Upper lobe of left lung (tissue), 6 donors: ENCODE measurements at places on chromosomes 1 and 21. TPM values are rescaled to one million over a fixed set of nuclear protein-coding genes. Genes with fewer than 3 reads are reported as not detected.

DNA sequence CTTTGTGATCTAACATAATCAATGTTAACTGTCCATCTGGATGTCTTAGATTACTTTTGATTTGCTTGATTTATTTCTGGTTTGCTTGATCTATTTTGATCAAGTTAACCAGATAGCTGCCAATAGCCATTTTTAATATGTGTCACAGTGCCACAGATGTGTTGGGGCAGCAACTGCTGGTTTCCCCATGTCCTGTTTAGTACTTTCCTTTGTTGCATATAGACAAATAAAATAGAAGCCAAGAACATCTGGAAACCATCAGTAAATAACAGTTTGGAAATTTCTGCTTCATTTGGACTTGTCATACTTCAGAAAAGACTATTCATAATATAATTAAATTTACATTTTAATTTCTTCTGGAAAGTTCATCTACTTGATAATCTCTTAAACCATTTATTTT, 145.6 kb upstream of the C21orf91 start:
- DNase-seq = no peak

GRCh38 chr1:200294241-200294640, 115.6 kb downstream of the ZNF281 start:
- DNase-seq = no peak

GRCh38 chr1:77143529-77144121, 75.6 kb downstream of the PIGK start:
- no peak for DNase-seq

- DNase-seq = no peak
These were observed 231.9 kb upstream of the JUN start for GRCh38 chr1:59015708-59016107.

DNA sequence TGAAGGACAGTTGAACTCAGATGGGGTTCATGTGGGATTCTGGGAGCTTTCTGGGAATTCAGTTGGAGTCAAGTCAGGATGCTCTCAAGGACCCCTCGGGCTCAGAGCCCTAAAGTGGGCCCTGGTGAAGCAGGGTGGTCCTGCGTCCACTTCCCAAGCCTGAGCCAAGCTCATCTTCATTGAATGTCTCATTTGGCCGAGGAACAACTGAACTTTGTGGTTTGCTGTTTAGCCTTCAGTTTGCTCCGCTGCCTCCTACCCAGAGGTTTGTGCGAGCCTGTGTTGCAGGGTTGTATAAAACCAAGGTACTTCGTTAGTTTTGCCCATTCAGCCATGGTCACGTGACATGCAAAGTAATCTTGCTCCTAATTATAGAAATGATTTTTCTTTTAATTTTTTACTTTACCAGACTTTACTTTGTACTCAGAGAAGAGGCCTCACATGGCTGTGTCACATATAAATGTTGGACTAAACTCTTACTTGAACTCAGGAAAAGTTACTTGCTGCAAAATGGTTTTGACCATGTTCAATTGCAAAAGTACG, 49.7 kb downstream of the B3GALT5 start:
- DNase-seq = no peak

DNA sequence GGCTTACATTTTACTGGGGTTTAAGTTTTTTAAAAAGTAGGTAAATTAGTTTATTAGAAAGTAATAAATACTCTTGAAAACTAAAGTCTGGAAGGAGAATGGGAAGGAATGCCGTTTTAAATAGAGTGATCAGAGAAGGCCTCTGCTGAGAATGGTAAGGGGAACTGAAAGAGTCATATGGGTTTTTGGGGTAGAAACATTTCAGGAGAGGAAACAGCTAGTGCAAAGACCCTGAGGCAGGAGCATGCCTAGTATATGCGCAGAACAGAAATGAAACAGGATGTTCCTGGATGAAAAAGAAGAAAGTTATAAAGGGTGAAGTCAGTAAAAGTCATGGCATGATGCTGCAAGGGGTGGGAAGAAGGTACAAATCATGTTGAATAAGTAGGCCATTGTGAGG, 38.9 kb downstream of the ZC3H11B start:
- no peak for DNase-seq

- DNase-seq = no peak
These were observed 79.0 kb downstream of the MRPL37 start for GRCh38 chr1:54278941-54279422.

- DNase-seq = no peak
These were observed 154.3 kb upstream of the USP24 start for GRCh38 chr1:55369474-55369873.

DNA sequence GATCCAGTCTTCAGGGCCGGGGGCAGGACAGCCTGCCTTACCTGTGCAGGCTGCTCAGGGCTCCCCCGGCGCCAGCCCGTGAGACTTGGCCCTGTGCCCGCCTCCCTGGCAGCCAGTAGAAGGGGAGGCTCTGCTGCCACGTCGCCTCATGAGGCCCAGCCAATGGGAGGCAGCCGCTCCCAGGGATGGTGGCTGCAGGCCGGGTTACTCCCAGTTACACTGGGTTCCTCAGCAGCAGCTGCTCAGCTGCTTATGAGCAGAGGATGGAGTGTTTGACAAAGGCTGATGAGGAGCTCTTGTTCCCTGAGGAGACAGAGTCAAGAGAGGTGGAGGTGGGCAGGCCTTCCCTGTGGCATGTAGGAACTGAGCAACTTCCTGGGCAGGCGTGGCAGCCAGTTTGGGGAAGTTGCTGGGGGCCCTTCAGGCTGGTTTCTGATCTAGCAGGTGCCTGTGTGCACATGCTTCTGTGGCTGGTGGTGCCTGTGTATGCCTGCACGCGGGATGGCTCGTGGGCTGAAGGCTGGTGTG, 5.5 kb downstream of the MFSD2A start:
- peak; percentile 97 for DNase-seq

- DNase-seq = peak; percentile 88
These were observed 1.3 kb downstream of the ZBTB7B start for GRCh38 chr1:155003766-155004351.

DNA sequence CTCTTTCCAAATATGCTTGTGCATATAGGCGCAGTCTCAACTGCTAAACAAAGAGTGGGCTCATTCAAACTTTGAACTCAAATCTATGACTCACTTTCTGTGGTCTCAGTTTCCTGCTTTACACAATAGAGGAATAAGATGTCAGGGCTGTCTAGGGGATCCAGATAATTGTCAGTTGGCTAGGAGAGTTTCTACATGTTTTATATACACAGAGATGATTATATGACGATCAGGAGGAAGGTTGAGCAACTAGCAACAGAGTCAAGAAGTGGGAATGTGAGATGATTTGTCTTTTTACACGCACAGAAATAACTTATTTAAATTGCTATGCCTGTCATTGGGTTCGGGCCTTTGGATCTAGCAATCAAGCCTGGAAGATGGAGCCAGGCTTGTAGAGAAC, 299.4 kb upstream of the LYPLAL1 start:
- no peak for DNase-seq

- no peak for DNase-seq
These were observed 19.9 kb downstream of the DHCR24 start for GRCh38 chr1:54866801-54867716.

DNA sequence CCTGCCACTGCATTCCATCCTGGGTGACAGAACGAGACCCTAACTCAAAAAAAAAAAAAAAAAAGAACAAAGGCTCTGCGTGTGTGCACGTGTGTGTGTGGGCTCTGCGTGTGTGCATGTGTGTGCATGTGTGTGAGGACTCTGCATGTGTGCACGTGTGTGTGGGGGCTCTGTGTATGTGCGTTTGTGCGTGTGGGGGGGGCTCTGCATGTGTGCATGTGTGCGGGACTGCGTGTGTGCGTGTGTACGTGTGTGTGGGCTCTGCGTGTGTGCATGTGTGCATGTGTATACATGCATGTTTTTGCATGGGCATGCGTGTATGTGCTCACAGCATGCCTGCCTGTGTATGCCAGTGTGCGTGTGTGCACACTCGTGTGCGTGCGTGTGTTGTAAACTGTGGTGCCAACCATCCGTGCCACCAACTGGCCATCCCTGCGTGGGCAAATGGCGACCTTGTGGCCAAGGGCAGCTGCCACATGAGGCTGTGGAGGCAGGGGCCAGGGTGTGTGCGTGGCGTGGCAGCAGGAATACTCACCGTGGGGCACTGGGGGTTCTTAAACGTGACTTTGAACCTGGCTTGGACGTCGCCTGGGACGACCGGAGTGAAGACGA, 26.8 kb upstream of the TMEM52 start:
- DNase-seq = no peak

DNA sequence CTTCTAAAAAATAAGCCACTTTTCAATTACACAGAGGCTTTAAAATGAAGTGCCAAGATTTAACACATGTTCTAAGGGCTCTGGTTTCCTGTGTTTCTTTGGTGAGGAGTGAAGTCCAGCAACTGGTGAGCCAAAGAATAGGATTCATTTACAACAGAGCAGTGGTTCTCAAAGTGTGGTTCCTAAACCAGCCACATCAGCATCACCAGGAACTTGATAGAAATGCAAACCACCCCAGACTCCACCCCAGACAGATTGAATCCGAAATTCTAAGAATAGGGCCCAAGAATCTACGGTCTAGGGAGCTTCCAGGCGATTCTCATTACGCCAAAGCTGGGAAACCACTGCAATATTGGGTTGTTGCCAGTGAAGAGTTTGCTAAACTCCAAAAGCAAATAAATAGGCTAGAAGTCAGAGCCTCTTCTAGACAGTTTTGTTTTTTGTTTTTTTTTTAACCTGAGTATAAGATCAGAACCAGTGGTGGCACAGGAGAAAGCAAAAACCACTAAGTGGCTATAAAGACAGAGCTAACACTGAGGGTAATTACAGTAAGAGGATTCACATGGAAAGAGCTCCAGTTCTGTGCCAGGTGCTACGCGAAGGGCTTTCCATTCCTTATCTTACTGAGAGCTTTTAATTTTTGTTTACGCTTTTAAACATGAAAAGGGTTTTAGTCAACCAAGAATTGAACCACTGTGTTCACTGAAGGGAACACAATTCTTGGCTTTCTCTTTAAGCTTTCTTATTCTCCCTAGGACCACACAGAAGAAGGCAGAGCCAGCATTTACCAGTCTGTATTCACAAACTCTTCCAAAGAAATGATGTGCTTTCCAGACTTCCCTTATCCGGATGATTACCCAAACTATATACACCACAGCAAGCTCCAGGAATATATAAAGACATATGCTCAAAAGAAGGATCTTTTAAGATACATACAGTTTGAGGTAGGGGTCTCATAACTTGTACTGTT, 42.4 kb upstream of the FMO2 start:
- no peak for DNase-seq

DNA sequence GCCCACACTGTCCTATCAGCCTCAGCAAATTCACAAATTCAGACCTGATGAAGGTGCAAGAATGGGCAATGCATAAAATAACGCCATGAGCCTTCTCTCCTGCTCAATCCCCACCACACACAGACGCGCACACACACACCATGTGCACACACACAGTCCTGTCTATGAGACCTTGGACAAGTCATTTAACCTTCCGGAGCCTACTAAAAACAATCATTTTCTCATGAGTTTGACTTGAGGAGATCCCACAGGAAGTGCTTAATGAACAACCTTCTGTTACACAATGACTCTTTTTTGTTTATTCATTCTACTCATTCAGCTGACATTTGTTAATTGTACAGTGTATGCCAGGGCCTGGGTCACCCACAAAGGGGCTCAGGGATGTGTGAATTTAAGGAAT, 125.4 kb downstream of the EDEM3 start:
- DNase-seq = no peak

GRCh38 chr1:48205522-48205921, 17.0 kb upstream of the SLC5A9 start:
- DNase-seq = no peak

- no peak for DNase-seq
These were observed 1.2 kb upstream of the TAL1 start for GRCh38 chr1:47233186-47233585.

GRCh38 chr1:168225476-168226190, at the start of gene SFT2D2:
Gene SFT2D2, plus strand, starts transcription at chr1:168226004. Its CDS starts 76 bp downstream, at chr1:168226080.
- peak; percentile 97 for DNase-seq

DNA sequence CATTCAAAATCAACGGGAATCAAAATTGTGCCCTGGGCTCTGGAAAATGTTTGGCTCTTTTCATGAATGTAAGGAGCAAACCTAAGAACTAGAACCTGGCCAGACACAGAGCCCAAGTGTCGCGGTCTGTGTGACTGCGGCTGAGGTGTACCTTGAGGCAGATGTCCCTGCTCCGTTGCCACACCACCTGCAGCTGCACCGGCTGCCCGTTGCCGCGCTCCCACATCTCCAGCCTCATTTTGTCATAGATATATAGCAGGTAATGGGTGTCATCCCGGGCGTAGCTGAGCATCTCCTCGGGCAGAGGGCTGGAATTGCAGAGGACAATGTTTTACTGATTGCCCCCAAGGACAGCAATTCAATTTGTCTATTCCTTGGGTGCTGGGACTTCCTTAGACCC, 18.7 kb downstream of the EXOSC10 start:
- DNase-seq = no peak

DNA sequence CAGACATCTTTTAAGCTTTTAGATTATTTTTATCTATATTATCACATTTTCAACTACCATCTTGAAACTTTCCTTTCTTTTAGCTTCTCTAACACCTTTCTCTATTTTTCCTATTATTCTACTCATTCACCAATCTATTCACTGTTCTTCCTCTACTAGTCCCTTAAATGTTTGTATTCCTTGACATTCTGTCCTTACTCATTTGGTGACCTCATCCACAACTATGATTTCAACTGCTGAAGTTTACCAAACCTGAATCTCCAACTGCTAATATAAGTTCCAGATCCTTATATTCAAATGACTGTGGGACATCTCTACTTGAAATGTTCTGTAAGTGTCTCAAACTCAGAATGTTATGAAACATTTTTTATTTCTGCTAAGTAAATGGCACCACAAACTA, 49.2 kb downstream of the TUT4 start:
- no peak for DNase-seq

DNA sequence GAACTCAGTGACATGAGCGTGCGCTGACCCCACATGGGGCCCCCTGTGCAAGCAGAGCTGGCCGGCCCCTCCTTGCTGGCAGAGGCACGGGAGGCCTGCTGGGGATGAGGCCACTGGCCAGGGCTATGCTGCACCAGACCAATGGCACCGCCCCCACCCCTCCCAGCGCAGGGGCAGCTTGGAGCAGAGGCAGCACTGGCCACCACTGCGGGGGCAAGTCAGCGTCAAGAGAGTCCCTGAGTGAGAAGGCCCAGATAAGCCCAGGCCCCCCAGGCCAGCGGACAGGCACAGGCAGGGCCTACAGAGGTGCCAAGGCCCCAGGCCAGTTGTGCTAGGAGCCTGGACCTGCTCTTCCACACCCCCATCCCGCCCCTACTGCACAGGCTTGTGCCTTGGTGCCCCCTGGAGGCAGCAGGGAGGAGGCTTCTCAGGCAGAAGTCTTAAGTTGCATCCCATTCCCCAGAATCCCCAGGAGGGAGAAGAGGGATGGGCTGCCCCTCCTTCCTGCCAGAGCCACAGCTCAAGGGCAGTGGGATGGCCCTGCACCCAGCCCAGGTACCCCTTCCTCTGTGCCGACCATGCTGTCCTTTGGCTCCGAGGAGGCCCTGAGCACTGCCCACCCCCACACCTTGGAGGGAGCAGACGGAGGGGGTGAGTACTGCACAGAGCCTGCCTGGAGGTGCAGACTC, 35.8 kb downstream of the EPHX1 start:
- peak; percentile 82 for DNase-seq

- DNase-seq = no peak
These were observed 673.0 kb downstream of the USP25 start for GRCh38 chr21:16402752-16403151.

Gene FCGR1A
- 12.8 TPM for total RNA-seq

Gene AMY2B
- total RNA-seq = 65.8 TPM

Gene DMBX1
- total RNA-seq = not detected

Gene IGSF9
- 2.1 TPM for total RNA-seq

Gene FCRL1
- 15.8 TPM for total RNA-seq

Gene KCNT2
- total RNA-seq = 2.7 TPM

Gene CAMSAP2
- total RNA-seq = 45.1 TPM
